Activated T-cell treated with anti-CD3 and anti-CD28 coated beads, Interleukin-2, amount 50 U/mL, for 72 hours (primary cell): ENCODE measurements at places on chromosomes 2 and 18. TPM values are rescaled to one million over a fixed set of nuclear protein-coding genes. Genes with fewer than 3 reads are reported as not detected.

GRCh38 chr2:219494952-219495530 lies 3.6 kb upstream of the GMPPA start:
- DNase-seq = no peak

GRCh38 chr18:50193796-50194630 lies 934 bp downstream of the MYO5B start:
- DNase-seq = no peak

DSG4 gene
- not detected for total RNA-seq

DNA sequence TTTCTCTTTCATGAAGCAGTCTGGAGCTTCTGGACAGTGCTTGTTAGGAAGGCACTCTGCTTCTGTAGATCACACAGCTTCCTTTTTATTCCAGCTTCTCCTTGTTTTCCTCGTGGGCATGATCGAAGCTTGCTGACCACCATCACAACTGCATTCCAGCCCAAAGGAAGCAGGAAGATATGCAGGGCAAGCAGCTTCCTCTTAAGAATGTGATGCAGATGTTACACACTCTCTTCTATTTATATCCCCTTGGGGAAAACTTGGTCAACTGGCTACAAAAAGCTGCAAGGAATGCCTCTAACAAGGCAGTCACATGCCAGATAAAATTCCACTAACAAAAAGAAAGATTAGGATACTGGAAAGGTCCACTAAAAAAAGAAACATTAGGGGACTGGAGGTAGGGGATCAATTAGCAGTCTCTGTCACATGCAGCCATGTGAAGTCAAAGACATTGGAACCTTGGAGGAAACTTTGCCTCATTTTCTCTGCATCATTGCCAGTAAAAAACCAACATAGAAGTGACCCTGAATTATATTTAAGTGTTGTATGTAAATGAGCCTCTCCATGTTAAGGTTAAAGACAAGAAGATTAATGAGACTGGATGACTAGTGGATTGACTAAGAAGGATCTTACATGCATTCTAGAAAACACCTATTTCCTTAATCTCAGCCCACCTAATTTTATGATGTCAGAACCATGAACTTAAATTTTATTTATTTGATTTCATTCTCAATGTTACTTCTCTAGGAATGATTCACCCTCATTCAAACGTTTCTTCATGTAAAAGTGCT lies 98.3 kb downstream of the NAB1 start:
- DNase-seq = no peak

OR6B2 gene
- not detected for total RNA-seq

DNA sequence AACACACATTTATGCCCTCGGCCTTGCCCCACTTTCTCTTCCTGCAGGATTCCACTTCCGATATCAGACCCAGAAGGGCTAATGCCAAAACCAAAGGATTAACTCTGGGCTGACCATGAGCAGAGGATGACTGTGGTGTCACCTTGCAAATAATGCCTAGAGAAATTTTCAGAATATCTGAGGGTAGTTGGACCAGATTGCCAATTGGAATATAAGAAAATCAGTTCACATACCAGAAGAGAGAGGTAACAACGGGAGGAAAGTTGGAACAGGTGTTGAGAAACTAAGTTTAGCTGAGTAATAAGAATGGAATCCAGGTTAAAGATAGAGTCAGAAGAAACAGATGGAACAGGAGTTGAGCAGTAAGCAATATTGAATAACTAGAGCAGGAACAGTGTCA lies 232.7 kb upstream of the UBE2E3 start:
- DNase-seq = no peak

GRCh38 chr2:104856086-104856972 lies 2.4 kb downstream of the POU3F3 start:
- no peak for DNase-seq

GRCh38 chr2:218273908-218274249 lies 3.6 kb downstream of the PNKD start:
- DNase-seq = no peak

CRYBA2 gene
- not detected for total RNA-seq

DNA sequence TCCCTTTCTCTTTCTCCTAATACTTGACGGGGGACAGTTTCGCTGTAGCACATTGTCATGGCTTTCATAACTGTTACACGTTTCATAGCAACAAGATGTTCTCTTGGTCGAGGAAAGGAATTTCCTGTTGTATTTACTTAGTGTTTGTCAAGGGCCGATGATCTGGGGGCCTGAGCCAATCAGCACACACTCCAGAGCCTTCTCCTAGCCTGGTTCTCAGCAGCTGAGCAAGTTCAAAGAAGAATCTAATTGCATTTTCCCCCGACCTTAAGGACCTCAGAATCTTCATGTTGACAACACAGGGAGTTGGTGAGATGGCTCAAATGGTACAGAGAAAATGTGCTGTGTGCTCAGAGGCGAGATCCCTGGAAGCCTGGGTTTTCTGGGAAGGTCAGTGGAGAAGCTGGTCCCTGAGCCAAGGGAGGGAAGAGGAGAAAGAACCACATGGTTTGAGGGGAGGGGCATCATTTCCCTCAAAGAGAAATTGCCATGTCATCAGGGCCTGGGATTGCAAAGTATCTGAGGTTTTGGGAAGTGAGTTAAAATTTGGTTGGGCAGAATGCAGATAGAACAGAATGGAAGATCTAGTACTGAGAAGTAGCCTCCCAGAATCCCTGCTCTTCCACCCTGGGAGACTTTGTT lies 76.9 kb upstream of the AGAP1 start:
- no peak for DNase-seq

ZSWIM2 gene
- total RNA-seq = not detected

ARMC9 gene
- total RNA-seq = 2.1 TPM

- DNase-seq = no peak
These were observed 279.6 kb upstream of the ID2 start for GRCh38 chr2:8402222-8402621.

MYO5B gene
- total RNA-seq = 0.12 TPM

DNA sequence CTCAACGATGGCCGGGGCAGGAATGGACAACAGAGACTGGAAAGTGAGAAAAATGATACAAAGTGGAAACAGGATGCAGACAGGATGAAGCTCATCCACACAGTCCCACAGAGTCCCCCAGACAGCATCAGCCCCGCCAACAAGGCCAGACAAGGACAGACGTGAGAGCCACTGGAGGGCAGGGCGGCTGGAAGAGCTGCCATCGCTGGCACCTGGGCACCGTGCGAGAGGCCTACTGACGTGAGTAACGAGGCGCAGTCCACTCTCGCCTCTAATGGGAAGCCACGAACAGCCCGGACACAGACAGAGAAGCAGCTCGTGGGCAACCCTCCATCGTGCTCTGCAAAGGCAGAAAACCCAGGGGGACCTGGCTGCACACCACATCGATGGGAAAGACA lies 17.1 kb downstream of the HDAC4 start:
- no peak for DNase-seq

DNA sequence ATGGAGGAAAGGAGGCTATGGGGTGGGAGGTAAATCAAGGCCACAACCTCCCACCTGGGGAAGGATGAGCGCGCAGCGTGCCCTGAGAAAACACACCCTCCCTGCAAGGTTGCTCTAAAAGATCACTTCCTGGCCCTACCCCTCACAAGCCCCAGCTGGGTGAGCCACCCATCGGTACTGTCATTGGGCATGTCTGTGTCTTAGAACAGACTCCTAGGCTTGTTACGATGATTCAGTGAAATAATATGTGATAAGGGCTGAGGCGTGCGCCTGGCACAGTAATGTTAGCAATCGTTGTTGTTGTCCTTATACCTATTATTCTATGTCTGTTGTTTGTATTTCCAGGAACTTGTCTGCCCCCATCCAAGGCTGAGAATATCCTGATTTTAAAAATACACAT lies 175.1 kb downstream of the ZFP36L2 start:
- DNase-seq = peak; percentile 44

DNA sequence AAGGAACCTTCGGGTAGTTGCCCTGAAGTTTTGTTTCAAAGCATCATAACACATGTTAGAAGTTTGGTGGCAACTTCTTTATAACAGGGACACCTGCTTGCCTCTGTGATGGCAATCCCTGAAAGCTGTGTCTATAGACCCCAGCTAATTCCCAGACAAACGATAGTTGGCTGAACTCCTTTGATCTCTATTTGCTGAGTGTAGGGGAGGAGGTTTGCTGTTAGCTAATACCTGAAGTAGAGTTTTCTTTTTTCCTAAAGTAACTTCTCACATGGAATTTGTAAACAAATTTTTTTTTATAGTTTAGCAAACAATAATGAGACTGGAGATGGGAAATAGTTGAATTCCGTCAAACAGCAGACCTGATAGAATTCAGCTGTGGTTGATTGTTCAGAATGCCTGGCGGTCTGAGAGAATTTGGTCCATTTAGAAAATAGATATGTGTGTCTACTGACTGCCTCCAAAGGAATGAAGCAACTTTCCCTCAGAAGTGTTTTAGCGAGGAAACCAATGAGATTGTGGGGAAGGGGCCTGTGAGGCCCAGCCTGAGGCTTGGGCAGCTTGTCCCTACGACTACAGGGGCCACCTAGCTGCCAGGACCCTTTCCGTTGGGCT lies 123.5 kb upstream of the EPAS1 start:
- DNase-seq = no peak

DNA sequence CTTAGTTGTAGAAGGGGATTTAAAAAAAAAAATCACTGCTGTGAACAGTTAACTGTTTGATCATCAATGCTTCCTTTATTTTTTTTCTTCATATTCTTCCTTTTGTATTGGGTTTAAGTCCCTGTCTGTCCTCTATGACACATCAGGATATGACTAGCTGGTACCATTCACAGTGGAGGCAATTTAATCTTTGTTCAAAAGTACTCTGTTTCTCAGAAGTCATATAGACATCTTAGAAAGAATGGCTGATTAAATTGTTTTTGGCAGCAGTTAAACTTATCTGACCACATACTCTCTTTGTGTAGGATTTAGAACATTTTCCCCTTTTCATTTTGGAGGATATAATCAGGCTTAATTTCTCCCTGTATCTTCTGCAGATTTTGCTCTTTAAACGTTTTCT lies 807.8 kb upstream of the CDH2 start:
- DNase-seq = no peak

LRP2 gene
- 0.37 TPM for total RNA-seq

KATNAL2 gene
- total RNA-seq = 1.7 TPM

DNA sequence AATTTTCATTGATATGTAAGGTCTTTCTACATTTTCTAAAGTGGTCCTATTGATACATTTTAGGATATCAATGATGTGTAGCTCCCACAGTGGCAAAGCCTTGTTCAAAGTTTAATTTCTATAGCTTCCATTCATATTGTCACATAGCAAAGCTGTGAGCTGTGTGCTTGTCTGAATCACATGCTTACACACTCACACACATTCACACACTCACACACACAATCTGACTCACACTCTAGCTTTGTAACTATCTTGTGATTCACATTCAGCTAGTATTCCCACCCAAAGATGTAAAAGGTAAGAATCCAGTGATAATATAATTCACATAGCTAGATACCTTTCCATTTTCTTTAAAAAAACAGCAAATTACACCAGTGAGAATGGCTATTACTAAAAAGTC lies 58.7 kb downstream of the MAPRE2 start:
- DNase-seq = no peak

GRCh38 chr2:162073888-162074631 lies at the start of gene DPP4:
DPP4 (minus strand) TSS chr2:162074215; CDS start chr2:162073981, 234 bp downstream.
- peak; percentile 68 for DNase-seq

DNA sequence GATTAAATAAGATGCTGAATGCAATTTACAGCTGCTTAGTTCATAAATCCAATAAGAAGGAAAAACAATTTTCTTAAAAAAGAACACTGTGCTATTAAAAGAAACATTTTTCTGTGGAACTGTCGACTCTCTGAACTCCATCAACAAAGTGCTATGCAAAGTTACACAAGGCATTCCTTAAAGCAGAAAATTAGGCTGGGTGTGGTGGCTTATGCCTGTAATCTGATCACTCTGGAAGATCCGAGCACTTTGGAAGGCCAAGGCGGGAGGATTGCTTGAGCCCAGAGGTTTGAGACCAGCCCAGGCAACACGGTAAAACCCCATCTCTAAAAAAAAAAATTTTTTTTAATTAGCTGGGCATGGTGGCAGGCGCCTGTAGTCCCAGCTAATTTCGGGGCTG lies 13.0 kb downstream of the MCM6 start:
- no peak for DNase-seq

SLC19A3 gene
- not detected for total RNA-seq

- DNase-seq = no peak
These were observed 94.7 kb upstream of the SLC8A1 start for GRCh38 chr2:40546439-40547191.

C2orf66 gene
- total RNA-seq = 0.60 TPM

DNA sequence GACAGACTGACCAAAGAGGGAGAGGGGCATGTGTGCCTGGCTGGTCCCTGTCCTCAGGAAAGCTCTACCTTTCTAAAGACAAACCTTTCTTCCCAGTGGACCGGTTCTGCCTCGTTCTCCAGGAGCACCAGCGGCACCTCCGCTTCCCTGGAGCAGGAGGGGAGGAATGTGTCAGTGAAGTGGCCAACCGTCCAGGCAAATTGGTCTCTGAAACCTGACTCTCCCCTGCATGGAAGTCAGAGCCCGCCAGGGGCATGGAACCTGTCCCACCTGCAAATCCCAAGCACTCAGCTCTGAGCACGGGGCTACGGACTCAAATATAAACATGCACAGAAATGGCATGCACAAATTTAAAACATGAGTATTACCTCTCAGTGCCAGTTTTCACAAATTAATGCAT lies 62.9 kb downstream of the COL6A3 start:
- no peak for DNase-seq

CENPA gene
- 43.2 TPM for total RNA-seq

DNA sequence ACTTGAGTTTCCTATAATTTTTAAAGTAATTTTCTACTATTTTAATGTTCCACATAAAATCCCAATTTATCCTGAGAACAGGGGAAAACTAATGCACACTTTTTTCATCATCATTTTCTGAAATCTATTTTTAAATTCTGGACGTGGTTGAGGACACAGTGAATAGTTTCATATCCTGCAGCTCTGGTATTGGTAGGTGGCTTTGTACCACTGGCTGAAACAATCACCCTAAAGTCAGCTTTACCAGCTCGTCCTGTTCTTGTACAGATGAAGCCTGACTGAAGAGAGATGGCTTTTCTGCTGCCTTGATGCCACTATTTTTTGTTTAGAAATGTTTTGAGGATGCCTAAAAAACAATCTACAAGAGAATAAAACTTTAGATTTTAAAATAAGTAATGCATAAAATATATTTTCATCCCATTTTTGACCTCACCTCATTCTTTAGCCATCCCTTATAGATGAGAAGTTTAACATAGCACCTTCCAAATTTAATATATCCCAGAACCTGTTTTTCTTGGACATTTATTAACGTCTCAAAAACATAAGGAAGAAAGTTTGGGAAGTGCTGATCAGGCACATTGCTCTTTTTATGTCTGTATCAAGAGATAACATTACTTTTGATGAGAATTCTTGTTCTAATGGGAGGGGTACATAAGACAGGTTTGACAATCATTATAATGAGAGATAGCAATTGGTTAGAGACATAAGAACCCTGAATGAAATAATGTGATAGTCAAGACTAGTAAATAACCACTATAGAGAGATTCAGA lies 80.9 kb downstream of the GALNT1 start:
- DNase-seq = no peak

TRIM43 gene
- not detected for total RNA-seq

- DNase-seq = no peak
These were observed 62.7 kb upstream of the GALNT5 start for GRCh38 chr2:157194844-157195243.

MGAT4A gene
- 109 TPM for total RNA-seq
